ENCODE measurements at places on chromosomes 16 and 17.

GRCh38 chr17:7834542-7834956 lies 532 bp downstream of the KDM6B start:
- DNase-seq: peak; percentile 52

GRCh38 chr17:75457047-75457654 lies 716 bp downstream of the TMEM94 start:
- DNase-seq: peak; percentile 24

- DNase-seq: no peak
These were observed 50.6 kb upstream of the ADCY9 start for GRCh38 chr16:4166821-4167220.

DNA sequence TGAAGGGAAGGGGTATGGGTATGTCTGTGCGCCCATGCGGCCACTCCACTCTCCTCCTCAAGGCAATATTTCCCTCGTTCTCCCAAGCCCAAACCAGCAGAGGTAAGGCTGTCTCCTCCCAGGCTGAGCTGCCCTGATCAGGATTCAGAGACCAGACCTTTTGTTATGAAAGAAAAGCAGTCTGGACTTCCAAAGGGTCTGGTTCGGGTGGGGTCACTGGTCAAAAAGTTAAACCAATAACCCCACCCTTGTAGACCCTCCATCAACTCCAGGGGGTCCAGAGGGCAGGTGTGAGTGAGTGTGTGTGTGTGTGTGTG lies 5.7 kb upstream of the DLX4 start:
- DNase-seq: no peak

- peak; percentile 79 for DNase-seq
These were observed 6.8 kb downstream of the KIFC3 start for GRCh38 chr16:57795431-57795878.

- no peak for DNase-seq
These were observed 82.5 kb downstream of the NETO2 start for GRCh38 chr16:47061204-47061603.

DNA sequence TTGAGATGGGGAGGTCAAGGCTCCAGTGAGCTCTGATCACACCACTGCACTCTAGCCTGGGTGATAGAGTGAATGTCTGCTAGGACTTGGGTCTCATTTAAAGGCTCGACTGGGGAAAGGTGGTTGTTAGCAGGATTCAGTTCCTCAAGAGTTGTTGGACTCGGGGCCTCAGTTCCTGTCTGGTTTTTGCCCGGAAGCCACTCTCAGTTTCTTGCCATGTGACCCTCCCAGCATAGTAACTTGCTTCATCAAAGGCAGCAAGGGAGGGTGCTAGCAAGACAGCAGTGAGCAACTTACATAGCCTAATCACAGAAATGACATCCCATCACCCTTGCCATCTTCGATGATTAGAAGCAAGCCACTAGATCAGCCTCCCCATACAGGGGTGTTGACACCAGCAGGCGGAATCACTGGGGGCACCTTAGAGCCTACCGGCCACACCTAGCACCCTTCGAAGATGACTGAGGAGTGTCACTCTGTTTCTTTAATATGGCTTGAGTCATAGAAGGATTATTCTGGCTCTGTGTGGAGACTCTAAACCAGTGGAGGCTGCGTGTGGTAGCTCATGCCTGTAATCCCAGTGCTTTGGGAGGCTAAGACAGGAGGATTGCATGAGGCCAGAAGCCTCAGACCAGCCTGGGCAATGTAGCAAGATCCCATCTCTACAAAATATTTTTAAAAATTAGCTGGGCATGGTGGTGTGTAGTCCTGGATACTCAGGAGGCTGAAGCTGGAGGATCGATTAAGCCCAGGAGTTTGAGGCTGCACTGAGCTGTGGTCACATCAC lies 13.2 kb upstream of the SCNN1B start:
- no peak for DNase-seq

GRCh38 chr17:26818736-26819135 lies 475.2 kb upstream of the WSB1 start:
- no peak for DNase-seq

GRCh38 chr16:54935266-54935968 lies 4.8 kb downstream of the IRX5 start:
- DNase-seq: no peak

DNA sequence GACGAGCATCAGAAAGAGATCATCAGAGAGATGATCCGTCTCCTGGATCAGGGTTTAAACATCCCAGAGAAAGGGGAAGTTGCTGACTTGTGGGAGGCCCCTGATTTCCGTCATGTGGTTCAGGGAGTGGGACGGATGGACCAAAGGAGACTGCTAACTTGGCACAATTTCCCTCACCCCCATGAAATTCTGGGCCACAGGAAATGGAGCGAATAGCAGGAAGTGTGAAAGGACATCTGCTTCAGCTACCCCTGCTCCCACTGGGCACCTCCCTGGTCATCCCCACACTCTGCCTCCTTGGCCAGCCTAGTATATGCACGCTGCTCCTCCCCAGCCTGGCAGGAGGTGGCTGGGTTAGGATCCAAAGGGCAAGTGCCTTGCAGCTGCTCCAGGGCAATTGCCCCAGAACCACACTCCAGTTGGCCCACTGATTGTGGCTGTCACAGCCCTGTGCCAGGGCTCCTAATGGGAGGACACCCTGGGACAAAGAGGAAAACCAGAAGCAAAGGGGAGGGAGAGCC lies 1.3 kb downstream of the ARRB2 start:
- DNase-seq: no peak
